ENCODE measurements at places on chromosomes 3 and 15.

DNA sequence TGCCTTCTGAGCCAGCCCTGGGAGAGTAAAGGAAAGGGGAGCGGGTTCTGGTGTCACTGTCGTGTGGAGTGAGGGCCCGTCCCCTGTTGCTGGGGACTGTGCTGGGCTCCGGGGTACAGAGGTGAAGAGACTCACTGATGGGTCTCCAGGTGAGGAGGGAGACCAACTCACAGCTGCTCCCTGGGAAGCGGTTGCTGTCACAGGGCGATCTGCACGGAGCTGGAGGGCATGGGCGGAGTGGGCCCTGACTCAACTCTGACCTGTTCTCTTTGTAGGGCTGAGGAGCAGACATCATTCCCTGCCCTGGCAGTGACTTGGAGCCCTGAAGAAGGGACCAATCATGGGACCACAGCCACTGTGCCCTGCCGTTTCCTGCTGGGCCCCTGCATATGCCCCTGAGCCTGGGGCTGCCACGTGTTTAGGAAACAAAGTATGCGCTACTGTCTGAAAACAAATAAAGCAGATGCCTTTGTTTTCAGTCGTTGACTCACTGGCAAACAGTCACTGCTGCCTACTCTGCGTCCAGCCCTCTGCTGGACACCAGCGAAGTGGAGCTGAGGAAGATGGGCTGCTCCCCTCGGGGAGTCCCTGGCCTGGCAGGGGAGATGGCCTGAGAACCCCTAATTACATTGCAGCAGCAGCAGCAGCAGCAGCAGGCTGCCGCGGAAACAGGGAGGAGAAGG lies 22.9 kb upstream of the PLXNA1 start:
- DNase-seq = no peak

DNA sequence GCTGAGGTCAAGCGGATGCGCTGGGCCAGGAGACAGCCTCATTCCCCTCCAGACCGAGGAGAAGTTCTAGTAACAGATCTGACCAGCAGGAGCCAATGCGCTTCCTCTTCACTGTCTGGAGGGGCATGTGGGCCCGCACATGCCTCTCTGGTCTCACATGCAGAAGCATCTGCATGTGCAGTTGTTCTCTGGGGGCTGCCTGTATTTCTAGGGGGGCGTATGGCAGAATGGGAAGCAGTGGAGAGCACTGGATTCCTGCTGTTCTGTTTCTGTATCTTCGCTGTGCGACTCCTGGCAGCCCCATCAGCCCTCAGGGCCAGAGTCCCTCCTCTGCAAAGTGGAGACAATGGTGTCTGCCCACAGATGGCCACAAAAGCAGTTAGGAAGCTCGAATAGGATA lies 170.4 kb upstream of the IQSEC1 start:
- DNase-seq = no peak

GRCh38 chr3:106086038-106086437 lies 217.2 kb upstream of the CBLB start:
- DNase-seq = no peak

- no peak for DNase-seq
Measured at GRCh38 chr15:90086868-90087268, 15.4 kb downstream of the IDH2 start.

- no peak for DNase-seq
Measured at GRCh38 chr3:97993526-97993925, 21.3 kb upstream of the RIOX2 start.

- DNase-seq = no peak
Measured at GRCh38 chr3:64563751-64564150, 124.0 kb downstream of the ADAMTS9 start.

DNA sequence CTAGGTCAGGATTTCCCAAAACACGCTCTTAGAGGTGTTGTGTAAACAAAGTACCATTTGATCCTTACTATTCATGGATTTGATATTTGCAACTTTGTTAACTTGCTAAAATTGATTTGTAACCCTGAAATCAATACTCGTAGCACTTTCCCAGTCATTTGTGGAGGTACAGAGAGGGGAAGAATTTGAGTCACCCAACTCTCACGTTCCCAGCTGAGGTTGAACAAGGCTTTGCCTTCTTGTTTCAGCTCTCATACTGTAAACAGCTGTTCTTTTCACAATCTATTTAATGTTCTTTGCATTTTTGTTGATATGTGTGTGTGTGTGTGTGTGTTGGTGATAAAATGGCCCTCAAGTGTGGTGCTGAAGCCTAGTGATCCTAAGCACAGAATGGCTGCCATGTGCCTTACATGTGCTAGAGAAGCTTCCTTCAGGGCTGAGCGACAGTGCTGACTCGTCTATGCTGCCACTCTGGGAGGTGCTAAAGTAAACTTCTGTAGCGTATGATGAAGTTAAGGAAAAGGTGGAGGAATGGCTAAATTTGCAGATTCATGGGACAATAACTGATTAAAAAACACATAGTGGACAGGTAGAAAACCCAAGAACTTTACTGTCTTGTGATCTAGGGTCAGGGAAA lies 173.2 kb downstream of the APBA2 start:
- no peak for DNase-seq

DNA sequence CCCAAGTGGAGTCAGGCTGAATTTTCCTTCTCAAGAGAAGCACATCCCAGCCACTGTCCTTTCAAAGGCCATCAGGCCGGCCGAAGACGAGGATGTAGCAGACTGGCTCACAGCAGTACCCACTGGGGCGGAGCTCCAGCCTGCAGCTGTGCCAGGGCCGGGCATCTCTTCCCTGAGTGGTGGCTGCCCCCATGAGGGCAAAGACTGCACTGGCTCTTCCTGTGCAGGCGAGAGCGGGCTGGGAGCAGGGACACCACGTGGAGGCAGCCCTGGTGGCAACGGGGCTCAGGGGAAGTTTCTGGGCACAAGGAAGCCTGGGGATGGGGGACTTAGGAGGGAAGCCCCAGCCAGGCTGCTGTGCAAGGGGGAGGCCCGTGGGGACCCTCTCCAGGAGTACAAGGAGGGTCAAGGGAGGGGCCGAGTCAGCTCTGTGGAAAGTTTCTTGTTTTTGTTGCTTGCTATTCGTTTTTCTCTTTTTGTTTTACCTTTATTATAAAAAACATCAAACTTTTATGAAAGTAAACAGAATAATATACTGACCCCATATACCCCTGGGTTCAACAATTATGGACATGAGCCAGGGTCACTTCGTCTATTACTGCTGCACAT lies 66.1 kb downstream of the RPN1 start:
- DNase-seq = no peak

- DNase-seq = no peak
Measured at GRCh38 chr3:8869613-8870012, 93.7 kb downstream of the RAD18 start.

DNA sequence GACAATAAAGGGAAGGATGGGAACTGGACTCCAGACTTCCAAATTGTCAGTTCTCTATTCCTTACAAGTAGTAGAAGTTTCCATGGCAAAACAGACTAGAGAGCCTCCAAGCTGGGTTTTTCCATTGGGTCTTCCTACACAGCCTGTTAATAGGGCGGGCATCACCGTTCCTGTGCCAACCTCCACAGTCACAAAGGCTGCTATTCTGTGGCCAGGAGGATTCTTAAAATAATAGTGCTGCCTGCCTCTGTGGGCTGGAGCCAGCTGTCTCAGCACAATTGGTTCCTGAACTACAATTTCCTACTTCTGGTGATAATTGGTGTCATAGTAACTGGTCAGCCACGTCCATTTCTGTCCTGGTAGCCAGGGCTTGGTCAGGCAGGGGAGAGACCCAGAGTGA lies 38.6 kb downstream of the LYZL4 start:
- no peak for DNase-seq

DNA sequence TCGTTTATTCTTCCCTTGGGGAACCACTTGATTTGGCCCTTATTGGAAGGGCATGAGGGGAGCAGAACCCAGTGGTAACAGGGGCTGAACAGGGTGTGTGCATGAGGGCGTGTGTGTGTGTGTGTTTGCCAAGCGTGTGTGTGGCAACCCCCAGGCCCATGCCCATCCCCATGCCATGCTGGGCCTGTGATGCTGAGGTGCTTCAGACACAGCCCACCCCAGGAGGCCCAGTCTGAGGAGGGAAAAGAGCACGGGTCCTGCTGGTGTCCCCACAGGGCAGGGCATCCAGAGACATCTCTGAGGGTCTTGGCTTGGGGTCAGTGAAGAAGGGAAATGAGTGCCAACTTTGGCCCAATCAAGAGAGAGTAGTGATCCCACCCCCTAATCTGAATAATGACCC lies 71.6 kb downstream of the RASGRF1 start:
- DNase-seq = no peak

- DNase-seq = no peak
Measured at GRCh38 chr3:153274561-153274960, 112.5 kb downstream of the RAP2B start.

- DNase-seq = no peak
Measured at GRCh38 chr3:100437721-100438622, 36.6 kb downstream of the LNP1 start.

Measured in stimulated activated CD4-positive, alpha-beta T cell treated with anti-CD3 and anti-CD28 coated beads, TNF-alpha, amount 100 ng/mL, for 24 hours (primary cell).